Prostate gland (tissue), 2 donors: ENCODE measurements at places on chromosomes 7 and 10. TPM values are rescaled to one million over a fixed set of nuclear protein-coding genes. Genes with fewer than 3 reads are reported as not detected.

SEC31B gene
- 10.5 TPM for total RNA-seq

DNA sequence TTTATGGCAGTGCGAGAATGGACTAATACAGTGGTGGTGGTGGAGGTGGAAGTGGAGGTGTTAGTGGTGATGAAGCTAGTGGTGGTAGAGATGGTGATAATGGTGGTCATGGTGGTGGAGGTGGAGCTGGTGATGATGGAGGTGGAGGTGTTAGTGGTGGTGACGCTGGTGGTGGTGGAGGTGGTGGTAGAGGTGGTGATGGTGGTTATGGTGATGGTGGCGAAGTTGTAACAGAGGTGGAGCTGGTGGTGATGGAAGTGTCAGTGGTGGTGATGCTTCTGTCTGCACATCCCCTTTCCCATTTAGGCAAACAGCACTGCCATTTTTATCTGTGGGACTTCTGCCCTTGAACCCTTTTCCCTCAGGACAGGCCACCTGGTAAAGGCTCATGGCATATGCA lies 7.4 kb upstream of the PTPRN2 start:
- no peak for DNase-seq

- peak; percentile 74 for DNase-seq
These were observed 44.0 kb downstream of the COL13A1 start for GRCh38 chr10:69845574-69846292.

- DNase-seq: no peak
These were observed at the start of gene IGFBP1 for GRCh38 chr7:45888185-45888992. Gene IGFBP1, plus strand, starts transcription at chr7:45888488. Its CDS starts 165 bp downstream, at chr7:45888653.

DNA sequence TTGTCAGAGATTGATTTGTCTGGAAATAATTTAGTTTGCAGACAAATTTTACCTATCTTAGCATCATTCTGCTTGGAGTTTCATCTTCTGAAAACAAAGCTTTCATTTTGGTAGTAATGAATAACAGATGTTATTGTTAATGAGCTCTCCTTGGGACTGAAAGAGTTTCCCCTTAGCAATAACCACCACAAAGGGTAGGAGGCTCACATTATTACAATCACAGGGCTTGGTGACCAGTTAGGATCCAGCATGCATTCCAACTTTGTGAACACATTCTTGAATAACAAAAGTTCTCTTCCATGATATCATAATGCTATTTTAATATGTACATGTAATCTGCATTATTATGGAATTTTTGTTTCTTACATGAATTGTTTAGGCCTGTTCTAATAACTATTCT lies 148.8 kb upstream of the VWC2 start:
- DNase-seq: no peak

GRCh38 chr7:92634924-92635519 lies 44.8 kb upstream of the FAM133B start:
- no peak for DNase-seq

- DNase-seq: no peak
These were observed 11.7 kb downstream of the ANK3 start for GRCh38 chr10:60377955-60378354.

DNA sequence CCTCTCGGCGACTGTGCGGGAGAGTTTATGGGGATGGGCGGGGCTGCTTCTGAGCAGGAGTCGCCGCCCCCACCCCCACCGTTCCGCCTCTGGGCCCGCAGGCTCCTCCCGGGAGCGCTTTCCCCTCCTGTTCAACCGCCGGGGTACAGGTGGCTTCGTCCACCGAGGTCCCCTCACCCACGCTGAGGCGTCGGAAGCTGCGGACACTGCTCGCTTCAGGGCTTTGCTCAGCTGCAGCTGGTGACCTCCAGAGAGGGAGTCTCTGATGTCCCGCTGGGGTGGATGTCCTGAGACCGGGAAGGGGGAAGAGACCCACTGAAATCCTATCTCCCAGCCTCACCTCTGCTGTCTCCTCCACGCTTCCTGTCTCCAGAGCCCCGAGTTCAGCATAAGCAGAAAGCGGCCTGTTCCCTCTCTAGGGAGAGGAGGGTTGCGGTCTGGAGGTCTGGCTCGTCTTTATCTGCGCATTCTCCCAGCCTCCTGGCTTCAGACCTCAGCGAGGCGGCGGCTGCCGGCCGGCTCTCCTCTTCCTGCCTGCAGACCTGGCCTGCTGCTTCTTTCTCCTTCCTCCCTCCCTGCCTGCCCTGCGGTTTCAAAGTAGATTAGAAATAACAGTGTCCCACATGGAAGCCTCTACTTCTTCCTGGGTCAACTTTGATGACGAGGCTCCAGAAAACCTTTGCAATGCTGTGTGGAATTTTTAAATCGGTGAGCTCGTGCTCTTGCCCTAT lies 1.8 kb downstream of the CYP2E1 start:
- DNase-seq: no peak

CLDN3 gene
- 176 TPM for total RNA-seq

SYPL1 gene
- 87.9 TPM for total RNA-seq

ANKRD1 gene
- not detected for total RNA-seq

- no peak for DNase-seq
These were observed 188.6 kb downstream of the STK31 start for GRCh38 chr7:23898619-23899018.

- no peak for DNase-seq
These were observed 202.9 kb upstream of the MTPN start for GRCh38 chr7:136179851-136180721.

- no peak for DNase-seq
These were observed 194.0 kb upstream of the MGMT start for GRCh38 chr10:129272866-129273650.

CHRM2 gene
- 0.40 TPM for total RNA-seq

- DNase-seq: no peak
These were observed 19.1 kb upstream of the INPP5F start for GRCh38 chr10:119706521-119707278.

CRCP gene
- 48.1 TPM for total RNA-seq

CPN1 gene
- not detected for total RNA-seq

EPHB6 gene
- total RNA-seq: 122 TPM

GRCh38 chr7:28767356-28767755 lies 190.8 kb downstream of the TRIL start:
- DNase-seq: no peak
